ENCODE measurements at places on chromosomes 3 and 15.

- DNase-seq = no peak
These were observed 16.6 kb upstream of the TXNRD3 start for GRCh38 chr3:126671521-126671920.

DNA sequence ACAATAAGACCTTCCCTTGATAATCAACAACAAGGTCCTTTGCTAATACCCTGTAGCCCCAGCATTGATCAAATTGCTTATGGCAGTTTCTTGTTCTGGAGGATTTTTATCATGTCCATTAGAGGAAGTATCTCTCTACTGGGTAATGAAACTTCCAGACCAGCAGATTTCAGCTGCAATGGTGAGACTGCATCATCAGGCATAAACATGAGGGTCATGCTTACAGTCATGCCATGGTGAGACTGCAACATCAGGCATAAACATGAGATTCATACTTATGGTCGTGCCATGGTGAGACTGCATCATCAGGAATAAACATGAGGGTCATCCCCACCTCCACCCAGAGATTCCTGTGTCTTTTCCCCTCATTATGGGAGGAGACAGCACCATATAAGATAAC is 129.0 kb upstream of the LIPC start:
- DNase-seq = no peak

GRCh38 chr3:14768182-14768790 is 50.5 kb upstream of the FGD5 start:
- DNase-seq = no peak

GRCh38 chr15:100801256-100801900 is 78.3 kb upstream of the ALDH1A3 start:
- no peak for DNase-seq
